Stimulated activated CD8-positive, alpha-beta memory T cell treated with anti-CD3 and anti-CD28 coated beads, Interleukin-7, amount 100 ng/mL, for 24 hours (primary cell): ENCODE measurements at places on chromosomes 2 and 18.

GRCh38 chr2:128797092-128797491 lies 478.4 kb upstream of the HS6ST1 start:
- no peak for DNase-seq

- DNase-seq, result no peak
Observed at GRCh38 chr2:240287496-240288086, 147.1 kb upstream of the OTOS start.

GRCh38 chr2:95272781-95273180 lies 1.5 kb upstream of the PROM2 start:
- no peak for DNase-seq

- no peak for DNase-seq
Observed at GRCh38 chr2:73101626-73102256, 11.0 kb downstream of the RAB11FIP5 start.

DNA sequence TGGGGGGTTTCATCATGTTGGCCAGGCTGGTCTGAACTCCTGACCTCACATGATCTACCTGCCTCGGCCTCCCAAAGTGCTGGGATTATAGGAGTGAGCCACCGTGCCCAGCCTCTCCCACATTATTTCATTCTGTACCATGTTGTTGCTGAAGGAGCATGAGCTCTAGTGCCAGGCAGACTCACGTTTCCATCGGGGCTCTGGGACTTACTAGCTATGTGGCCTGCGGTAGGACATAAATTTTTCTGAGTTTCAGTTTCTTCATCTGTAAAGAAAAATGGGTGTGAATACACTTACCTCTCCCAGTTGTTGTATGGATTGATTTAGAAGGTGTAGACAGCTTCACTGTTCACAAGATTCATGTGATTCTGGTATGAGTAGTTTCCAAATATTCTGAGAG lies 30.8 kb upstream of the CCL20 start:
- DNase-seq, result no peak

GRCh38 chr2:33509908-33510585 lies 33.6 kb downstream of the RASGRP3 start:
- DNase-seq, result no peak

GRCh38 chr2:41723526-41723925 lies 324.3 kb upstream of the PKDCC start:
- DNase-seq, result no peak

GRCh38 chr2:228067309-228067708 lies 114.2 kb downstream of the SPHKAP start:
- DNase-seq, result no peak

DNA sequence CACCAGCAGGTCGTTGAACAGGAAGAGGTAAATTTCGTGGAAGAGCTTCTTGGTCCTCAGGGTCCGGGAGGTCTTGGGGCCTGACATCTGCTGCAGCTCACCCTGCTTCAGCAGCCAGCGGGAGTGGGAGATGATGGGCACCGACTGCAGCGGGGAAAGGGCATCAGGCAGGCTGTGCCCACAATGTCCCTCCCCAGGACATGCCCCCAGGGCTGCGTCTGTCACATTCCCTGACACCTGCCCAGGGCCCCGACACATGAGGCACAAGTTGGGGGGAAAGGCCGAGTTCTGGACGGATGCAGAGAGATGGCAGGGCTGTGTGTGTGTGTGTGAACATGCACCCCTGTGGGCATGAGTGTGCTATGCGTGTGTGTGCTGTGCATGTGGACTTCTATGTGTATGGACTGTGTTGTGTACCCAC lies 13.9 kb downstream of the SNORC start:
- no peak for DNase-seq

GRCh38 chr2:222844323-222844722 lies 16.5 kb upstream of the ACSL3 start:
- DNase-seq, result no peak

DNA sequence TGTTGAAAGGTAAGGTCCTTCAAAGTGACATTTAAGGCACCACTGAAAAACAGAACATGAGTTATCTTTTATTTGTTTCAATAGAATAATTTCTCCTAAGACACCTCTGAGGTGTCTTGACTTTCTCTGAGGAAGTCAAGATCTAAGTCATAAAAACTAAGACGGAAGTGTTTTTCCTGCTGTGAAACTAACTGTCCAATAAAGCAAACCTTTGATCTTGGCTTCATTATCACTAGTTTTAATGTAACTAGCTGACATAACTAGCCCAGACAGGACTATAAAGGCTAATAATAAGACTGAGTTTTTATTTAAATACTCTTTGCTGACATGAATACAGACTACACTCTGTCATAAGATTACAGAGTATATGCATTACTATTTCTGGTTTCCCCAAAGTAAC lies 36.6 kb downstream of the INO80D start:
- DNase-seq, result no peak

DNA sequence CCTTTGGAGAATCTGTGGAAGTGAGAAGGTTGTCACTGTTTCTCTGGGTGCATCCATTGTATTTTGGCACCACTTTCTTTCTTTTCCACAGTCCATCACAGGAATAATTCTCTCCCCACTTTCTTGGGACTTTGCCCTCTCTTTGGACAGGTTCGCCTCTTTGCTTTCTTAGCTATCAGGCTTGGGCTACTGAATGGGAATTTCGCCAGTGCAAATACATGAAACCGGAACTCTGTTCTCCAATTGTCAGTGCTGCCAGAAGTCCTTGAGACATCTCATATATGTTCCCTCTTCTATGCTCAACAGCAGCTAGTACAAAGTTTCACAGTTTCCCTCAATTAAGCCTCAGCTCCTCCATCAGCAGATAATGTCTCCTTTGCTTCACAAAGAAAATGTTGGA lies 76.2 kb downstream of the NABP1 start:
- no peak for DNase-seq

DNA sequence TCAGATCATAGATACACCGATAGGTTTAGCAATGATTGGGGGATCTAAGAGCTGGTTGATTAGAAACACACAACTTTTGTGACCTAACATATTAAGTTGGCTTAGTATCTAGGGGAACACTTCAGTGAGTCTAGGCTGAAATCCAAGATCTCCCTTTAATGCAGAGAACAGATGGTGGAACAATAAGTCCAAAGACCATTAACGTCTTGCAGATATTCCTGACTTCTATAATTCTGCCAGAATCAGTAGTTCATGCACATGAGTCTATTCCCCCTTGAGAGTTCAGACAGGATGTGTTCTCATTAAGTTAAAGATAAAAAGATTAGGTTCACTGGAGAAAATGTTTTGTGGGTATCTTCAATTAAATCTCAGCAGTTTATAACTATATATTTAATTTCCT lies 506.5 kb downstream of the TSN start:
- DNase-seq, result no peak

- DNase-seq, result no peak
Observed at GRCh38 chr18:3610813-3611212, 160.8 kb downstream of the TGIF1 start.

DNA sequence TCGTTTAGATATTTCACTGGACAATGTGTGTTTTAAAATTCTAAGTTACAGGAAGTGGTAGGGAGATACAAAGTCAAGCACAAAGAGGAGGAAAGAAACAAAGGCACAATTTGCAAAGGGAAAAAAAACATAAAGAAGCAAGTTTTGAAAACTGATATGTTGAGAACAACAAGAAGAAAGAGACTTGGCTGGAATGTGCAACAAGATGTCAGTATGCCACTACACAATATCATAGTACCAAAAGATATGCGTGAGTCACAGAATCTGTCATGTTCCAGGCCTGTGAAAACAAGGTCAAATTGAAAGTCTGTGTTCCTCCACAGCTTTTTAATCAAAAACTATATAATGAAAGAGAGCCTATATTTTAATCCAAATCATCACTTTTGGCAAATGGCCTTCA lies 12.0 kb downstream of the EXOC6B start:
- DNase-seq, result no peak

- DNase-seq, result no peak
Observed at GRCh38 chr18:55515941-55516710, 71.9 kb downstream of the TCF4 start.

DNA sequence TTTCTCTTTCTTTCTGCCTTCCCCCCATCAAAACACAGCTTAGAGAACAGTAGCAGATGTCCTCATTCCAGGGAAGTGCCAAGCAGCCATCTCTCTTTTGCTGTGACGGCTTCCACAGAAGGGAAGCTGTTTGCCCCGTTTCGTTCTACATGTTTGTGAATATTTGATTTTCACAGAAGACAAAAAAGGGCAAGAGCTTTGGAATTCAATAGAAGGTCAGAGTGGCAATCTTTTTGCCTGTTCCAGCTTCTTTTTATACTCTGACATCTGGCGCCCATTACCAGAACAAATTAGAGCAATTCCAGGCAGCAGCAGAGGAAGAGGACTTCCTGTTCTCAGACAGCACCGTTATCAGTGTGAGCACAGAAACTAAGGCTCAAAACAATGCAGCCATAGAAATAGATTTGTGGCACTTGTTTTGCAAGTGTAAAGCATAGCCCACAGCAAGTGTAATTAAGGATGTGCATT lies 79.0 kb upstream of the CDH19 start:
- no peak for DNase-seq

DNA sequence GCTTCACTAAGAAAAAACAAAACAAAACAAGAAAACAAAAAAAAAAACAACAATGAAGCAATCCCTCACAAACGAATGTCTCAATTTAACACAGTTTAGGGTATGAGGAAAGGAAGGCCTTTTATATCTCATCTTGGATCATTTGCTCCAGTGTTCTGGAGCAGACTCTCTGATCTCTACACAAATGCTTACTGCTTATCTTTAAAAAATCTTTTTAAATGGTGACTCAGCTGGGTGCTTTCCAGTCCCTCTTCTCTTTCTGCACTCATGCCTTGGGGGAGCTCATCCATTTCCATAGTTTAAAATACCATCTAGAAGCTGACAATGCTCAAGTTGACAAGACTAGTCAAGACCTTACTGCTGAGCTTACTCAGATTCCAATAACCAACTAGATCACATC lies 56.2 kb downstream of the ETAA1 start:
- no peak for DNase-seq

DNA sequence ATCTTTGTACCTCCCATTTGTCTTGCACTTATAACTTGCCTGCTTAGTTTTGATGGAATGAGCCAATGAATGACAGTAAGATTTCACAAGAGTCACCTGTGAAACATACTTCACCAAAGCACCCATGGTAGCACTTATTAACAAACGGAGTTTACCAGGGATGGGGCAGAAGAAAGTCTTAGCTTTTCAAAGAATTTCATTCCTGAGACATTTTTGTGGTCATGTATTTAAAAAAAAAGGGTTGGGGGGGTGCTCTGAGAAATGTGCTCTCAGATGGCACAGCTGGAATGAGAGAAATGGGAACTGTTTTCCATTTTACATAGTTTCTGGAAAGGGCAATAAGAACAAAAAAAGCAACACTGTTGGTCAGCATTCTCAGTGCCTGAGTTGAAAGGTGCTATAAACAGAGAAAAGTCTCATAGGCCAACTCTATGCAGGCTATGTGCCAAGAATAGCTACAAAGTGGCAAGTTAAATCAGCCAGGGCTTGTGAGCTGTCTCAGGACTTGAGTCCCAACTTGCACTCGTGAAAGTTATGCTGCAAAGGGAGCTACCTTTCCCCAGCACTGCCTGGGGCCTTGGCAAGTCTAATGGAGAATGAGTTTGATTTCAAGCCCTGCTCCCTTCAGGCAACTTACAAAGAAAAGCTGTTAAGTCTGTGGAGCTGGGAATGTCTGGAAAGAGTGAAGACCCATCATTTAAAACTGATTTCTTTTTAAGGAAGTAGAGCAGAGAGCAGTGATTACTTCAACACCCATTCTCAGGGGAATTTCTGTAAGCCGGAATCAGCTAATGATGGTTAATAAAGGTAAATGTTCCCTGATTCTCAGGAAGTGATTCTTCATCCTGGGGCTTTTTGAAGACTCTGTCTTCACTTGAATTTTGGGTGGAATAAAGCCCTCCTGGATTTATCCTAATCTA lies 170.6 kb downstream of the SLC8A1 start:
- no peak for DNase-seq

DNA sequence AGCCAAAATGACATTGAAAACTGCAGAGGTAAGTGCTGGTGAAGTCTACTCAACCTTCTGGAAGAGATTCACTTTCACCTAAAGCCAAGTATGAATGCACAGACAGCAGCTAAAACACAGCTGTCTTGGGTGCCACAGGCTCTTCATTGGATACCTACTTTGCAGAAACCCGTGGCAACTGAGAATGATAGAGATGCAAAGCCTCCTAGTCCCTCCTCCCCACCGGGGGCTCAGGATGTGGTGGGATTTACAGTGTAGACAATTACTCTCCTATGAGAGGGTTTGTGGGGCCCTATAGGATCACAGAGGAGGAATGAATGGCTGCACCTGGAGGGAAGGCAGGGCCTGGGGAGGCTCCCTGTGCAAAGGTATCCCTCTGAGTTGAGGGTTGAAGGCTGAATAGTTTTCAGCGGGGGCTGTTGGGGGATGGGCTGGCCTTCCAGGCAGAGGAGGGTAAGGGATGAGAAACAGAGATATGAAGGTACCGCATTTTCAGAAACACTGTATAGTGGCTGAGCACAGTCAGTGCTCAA lies 131.6 kb downstream of the RNF144A start:
- no peak for DNase-seq

DNA sequence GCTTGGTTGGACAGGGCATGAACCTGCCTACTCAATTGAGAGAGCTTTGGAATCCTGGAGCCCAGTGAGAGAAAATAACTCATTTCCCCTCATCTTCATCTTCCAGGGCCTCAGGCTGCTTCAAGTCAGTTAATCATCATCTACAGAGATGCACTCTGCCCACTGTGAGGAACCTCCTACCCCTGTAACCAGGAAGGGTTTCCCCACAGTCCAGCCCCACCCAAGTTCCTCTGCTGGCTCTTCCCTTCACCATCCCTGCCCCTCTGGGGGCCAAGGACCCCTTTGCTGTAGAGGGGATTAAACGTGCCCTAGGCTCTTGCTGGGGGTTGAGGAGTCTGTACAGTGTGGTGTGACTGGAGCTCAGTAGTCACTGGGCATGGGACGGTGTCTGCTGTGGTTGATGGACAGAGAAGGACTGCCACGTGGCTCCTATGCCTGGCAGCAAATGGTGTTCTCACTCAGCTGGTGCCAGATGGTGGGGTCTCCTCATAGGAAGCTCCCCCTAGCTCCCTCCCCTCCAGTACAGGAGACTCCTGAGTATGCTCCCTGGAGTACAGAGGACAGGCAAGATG lies 29.5 kb upstream of the LGALSL start:
- no peak for DNase-seq

DNA sequence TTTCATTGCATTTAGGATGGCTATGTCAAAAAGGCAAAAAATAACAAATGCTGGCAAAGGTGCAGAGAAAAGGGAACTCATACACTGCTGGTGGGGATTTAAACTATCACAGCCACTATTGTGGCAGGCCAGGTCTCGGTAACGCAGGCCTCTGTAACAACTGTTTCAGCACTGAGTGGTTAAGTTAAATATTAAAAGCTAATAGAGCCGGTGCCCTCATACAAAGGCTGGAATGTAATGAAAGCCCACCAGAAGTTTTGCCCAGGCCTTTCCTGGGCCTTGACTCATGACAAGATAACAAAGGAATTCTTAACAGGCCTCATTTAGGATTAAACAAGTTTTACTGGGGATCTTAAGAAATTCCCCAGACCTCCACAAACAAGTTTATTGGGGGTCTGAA lies 10.7 kb downstream of the MERTK start:
- DNase-seq, result no peak
